ENCODE measurements at places on chromosomes 13 and 19. TPM values are rescaled to one million over a fixed set of nuclear protein-coding genes. Genes with fewer than 3 reads are reported as not detected.

The MBD3L3 gene
- not detected for total RNA-seq

The SIGLEC5 gene
- not detected for total RNA-seq

The FRY gene
- total RNA-seq, result 88.8 TPM

The C13orf46 gene
- 3.6 TPM for total RNA-seq

The TEX29 gene
- 1.6 TPM for total RNA-seq

The OR4F17 gene
- total RNA-seq, result not detected

The POLD1 gene
- total RNA-seq, result 21.3 TPM

The F10 gene
- 14.2 TPM for total RNA-seq

The MCF2L gene
- 64.1 TPM for total RNA-seq

The C19orf12 gene
- total RNA-seq, result 30.9 TPM
